ENCODE measurements at places on chromosomes 1 and 21.
A peak's percentile ranks its signal among the peaks of the same experiment; 100 is the strongest.

DNA sequence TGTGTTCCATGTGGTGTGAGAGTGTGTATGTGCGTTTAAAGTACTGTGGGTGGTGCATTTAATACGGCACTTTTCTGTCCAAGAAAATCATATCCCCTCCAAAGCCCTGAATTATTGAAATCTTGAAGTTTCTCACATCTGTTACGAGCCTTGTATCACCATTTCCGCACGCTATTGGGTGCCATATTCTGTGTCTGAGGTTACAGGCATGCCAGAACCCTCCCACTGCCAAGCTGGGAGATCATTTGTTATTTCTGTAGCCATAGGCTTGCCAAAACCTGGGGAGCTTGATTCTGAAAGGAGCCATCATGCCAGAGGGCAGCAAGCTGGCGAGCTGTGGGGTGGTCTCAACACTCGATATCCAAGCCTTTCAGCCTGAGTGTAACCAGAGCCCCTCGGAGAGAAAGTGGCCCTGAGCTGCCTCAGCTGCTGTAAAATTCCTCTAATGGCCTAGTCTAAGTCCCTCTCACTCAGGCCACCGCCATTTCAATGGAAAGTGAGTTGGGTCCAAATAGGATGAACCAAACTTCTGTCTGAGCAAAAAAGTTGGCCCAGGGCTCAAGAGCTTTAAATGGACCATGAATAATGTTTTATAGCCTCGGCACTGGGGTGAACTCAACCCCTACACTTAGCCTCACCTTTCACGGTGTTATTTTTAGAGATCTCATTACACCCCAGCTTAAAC is 298.4 kb upstream of the DUSP10 start:
- no peak for DNase-seq

- DNase-seq = no peak
Observed at GRCh38 chr1:101144671-101145448, 92.0 kb upstream of the S1PR1 start.

DNA sequence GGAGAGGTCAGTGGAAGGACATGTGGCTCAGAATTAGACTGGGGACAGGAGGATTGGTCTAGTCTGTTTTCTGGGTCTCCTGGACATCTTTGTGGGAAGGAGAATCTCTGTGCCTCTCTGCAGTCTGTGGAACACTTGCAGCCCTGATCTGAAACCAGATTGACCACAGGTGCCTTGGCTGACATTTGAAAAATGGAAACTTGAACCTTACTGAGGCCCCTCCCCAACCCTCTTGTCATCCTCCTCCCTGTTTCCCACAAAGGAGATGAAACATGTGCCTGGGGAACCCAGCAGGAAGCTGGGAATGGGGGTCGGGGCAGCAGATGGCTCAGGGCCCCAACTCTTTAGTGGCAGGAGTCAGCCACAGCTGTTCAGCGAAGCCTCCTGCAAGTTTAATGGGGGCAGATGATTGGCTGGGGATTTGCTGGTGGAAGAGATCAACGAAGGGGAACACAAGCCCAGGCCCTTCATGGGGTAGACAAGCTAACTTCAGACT is 18.1 kb downstream of the VASH2 start:
- no peak for DNase-seq

- DNase-seq = no peak
Observed at GRCh38 chr21:31903896-31904295, 31.1 kb downstream of the HUNK start.

- no peak for DNase-seq
Observed at GRCh38 chr1:244384066-244384465, 67.6 kb downstream of the ADSS2 start.

- DNase-seq = no peak
Observed at GRCh38 chr1:211113566-211113965, 20.4 kb downstream of the KCNH1 start.

DNA sequence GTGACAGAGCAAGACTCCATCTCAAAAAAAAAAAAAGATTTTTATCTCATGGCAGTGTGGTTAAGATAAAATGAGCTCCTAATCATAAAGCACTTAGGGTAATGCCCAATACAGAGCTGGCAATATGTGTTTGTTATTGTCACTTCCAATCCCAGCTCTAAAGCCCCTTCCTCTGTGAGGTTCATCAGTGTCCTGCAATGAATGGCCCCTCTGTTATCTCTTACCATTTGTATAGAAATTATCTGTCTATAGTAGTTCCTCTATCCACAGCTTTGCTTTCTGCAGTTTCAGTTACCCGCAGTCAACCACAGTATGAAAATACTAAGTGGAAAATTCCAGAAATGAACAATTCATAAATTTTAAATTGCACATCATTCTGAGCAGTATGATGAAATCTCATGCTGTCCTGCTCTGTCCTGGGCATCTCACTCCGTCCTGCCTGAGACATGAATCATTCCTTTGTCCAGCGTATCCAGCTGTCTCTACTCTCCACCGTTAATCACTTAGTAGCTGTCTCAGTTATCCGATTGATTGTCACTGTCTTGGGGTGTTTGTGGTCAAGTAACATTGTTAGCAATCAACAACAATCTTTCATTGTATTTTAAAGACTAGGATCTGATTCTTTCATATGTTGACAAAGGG is 50.2 kb upstream of the DNAH14 start:
- DNase-seq = no peak

GRCh38 chr1:154199563-154199879 is 6.6 kb downstream of the CFAP141 start:
- no peak for DNase-seq

DNA sequence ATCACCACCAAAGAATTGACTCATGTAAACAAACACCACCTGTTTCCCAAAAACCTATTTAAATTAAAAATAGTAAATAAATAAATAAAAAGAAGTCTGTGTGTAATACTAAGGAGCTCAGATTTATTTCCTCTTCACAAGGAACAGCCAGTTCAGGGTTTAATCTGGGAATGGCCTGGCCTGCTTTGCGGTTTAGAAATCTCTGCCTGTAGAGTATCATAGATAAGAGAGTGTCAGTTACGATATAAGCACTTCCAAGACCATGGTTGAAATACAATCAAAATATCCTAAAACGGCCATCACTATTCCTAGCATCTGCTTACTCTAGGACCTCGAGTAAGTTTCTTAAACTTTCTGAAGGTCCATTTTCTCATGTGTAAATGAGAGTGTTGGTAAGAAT is 274.4 kb downstream of the PLPP3 start:
- no peak for DNase-seq

DNA sequence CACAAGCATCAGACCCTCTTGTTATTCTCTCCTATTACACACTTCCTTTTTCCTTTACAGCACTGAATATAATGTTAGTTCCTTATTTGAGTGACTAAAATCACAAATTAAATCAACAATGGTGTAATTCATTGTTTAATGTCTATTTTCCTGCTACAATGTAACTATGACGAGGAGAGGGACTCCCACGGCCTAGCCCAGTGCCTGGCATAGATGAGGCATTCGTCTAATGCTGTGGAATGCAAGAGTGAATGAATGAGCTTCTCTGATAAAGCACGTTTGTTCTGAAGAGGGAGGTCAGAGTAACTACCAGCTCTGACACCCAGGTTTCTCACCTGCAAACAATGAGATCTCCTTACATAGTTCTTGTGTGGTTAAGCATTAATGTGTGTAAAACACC is 479.4 kb downstream of the OMA1 start:
- DNase-seq = no peak

DNA sequence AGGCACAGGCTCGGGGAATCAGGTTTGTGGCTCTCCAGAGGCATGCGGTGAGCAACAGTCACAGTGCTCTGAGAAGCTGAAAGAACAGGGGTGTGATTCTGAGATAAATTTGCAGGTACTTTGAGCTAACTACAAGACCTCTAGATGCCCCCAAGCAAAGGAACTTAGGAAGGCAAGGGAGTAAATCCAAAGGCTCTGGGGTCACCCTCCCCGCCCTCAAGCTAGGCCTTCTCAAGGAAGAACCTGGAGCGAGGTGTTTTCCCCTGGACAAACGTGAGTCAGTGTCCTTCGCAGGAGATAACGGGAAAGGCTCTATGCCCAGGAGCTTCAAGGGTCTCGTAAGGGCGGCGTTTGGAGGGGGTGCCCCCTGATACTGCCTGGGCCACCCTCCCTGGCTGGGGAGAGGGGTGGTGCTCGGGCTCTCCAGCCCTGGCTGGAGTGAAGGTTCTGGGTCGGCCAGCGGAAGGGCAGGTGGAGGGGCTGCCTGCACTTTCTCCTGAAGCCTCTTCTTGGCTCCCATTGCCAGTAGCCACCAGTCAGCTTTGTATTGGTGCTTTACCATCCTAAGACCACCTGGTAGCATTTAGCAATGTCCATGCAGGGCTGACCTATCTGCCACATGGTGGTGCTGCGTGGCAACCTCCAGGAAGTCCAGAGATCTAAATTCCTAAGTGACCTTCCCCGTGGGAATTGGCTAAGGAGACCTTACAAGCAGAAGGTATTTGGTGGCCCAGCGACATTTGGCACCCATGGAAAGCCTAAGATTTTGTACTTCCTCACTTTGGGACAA is 44.0 kb downstream of the GPR161 start:
- DNase-seq = no peak

- no peak for DNase-seq
Observed at GRCh38 chr1:41641475-41641814, 157.0 kb upstream of the EDN2 start.

GRCh38 chr1:117070124-117070523 is 10.0 kb downstream of the TTF2 start:
- no peak for DNase-seq

GRCh38 chr1:162856260-162856659 is 4.7 kb downstream of the CCDC190 start:
- DNase-seq = no peak

DNA sequence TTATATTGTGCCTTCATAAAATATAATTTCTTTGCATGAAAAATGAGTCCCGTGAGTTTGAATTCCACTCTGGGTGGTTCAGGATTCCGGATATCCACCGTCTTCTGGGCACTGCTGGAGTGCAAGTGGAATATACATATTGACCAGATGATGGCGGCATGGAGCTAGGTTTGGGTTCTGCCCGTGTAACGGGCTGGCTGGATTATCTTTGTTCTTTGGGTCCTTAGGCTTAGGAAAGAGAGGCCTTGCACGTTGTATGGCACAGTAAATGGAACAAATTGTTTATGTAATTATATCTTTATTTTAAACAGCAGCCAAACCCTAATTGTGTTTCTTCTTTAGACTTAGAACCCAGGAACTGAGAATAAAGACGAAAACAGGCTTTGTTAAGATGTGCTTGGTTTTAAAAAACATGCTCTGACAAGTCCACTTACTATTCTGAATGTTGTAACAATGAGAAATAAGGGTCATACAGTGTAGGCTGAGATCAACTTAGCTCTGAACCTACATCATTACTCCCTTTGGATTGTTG is 13.5 kb upstream of the ACBD6 start:
- peak; percentile 30 for DNase-seq

DNA sequence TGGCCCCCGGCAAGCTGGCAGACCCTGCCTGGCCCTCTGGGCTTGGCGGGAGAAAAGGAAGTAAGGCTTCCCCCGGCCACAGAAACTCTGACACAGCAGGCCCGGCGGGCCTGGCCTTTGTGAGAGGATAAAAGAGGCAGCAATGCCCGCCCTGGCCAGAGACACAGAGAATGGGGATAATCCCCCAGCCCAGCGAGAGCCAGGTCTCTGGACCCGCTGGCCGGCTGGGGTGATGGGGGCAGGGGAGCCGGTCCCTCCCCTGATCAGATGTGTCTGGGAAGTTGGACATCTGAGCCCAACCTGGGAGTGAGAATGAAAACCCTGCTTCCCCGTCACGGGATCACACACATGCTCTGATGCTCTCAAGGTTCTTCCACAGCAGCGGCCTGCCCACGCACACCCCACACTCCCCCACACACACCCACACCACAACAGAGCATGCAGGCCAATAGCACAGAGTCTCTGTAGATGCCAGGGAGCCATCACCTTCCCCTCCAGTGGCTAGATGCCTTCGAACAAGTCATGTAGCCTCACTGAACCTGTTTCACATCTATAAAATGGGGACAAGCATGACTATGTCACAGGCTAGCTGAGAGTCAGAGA is 4.2 kb downstream of the RSPO1 start:
- DNase-seq = no peak

GRCh38 chr1:55055084-55055882 is 15.9 kb downstream of the PCSK9 start:
- no peak for DNase-seq

DNA sequence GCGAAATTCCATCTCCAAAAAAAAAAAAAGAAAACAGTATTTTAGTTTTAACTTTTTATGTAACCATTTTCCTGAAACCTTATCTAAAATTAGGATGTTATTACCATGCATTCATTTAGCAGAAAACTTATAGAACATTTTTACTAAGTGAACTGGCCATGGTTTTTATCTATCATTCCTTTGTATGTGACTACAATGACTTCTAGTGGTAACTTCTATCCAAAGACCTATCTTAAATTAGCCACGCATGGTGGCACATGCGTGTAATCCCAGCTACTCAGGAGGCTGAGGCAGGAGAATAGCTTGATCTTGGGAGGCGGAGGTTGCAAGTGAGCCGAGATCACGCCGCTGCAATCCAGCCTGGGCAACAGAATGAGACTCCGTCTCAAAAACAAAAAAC is 11.4 kb downstream of the GGPS1 start:
- DNase-seq = no peak

DNA sequence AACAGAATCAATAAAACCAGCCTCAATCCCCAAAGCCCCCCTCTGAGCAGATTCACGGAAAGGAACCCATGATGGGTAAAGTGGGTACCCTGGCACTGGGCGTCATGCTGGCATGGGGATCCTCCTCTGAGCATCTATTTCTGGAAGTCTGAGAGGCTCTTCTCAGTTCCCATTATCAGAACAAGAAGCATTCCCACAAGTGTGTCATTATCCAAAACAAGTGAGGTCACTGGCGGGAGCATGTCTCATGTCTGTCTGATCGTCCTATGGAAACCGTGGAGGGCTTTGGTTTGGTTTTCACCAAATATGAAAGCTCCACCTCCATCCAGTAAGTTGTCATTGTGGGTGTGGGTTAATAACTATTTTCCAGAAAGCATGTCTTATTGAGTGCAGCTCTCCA is 70.7 kb downstream of the PGM1 start:
- no peak for DNase-seq

DNA sequence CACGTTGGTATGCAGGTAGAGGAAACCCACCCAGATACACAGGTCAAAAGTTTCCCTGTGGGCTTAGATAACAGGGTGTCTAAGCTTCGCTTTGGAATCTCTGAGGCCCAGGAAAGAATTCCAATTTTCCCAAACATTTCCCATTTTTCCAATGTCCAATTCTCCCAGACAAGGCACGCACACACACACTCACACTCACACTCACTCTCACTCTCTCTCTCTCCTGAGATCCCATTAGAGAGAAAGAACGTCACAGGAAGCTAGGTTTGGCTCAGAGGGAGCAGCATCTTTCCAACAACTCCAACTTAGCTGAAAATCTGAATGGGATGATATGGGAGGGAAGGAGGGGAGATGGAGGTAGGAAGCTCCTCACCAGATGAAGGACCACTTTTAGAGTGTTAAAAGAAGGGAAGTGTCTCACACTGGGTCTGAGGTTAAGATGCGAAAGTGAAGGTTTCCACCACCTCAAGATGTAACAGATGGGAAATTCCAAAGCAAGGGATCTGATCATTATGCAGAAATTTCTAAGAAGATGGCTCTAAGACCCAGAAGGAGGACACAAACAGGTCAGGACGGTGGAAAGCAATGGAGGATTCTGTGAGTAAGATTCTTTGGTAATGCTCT is 63.5 kb downstream of the GNG12 start:
- no peak for DNase-seq

GRCh38 chr1:177355575-177355974 is 184.8 kb downstream of the BRINP2 start:
- no peak for DNase-seq
